ENCODE measurements at places on chromosomes 11 and 22. TPM values are rescaled to one million over a fixed set of nuclear protein-coding genes. Genes with fewer than 3 reads are reported as not detected.

The OR4D5 gene
- total RNA-seq: not detected

DNA sequence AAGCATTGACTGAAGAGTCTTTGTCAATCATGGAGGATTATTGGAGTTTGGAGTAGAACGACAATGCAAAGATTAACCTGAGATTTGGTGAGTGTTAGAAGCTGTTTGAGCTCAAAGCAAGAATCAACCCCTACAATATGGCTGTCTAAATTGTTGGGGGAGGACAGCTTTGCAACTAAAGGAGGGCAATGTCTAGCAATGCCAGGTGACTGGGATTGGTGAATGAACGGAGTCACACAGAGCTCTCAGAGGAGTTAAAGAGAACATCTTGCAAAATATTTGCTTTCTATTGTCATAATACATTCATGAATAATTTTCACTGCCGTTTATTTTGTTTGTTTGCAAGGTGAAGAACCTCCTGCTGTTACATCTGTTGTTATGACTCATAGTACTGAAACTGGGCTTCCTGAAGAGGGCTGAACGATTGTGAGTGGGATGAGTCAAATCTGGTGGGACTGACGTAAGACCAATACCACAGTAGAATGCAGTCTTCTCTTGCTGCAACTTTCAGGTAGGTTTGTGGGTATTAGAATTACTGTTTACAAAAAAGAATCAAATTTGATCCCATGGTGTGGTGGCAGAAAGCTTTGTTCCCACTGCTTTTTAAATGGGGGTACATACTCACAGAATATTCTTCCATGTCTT, 281.9 kb downstream of the CADM1 start:
- H3K4me1 ChIP-seq: peaks cover 4% of the 10 kb centered on the region
- H3K4me3 ChIP-seq: no peak overlapping the region
- H3K27me3 ChIP-seq: peaks cover 2% of the 10 kb centered on the region
- no peak overlapping the region for H3K27ac ChIP-seq

The HOATZ gene
- not detected for total RNA-seq

The KCNQ1 gene
- total RNA-seq: not detected

The PRCP gene
- 67.5 TPM for total RNA-seq

DNA sequence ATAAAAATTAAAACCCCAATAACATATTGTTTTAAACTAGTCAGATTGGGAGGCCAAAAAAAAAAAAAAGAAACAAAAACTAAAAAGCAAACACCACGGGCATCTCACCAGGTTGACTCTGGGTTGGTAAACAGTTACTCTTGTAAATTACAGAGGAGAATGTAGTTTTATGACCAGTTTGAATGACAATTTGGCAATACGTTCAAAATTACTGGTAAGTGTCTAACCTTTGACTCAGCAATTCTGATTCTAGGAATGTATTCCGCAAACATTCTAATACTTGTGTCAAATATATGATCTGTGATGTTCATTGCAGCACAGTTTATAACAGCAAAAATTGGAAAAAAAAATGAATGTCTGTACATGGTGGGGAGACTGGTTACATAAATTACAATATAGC, 1376.0 kb downstream of the TBC1D22A start:
- DNase-seq: no peak
- H3K27ac ChIP-seq: no peak overlapping the region
- no peak overlapping the region for H3K4me3 ChIP-seq
- no peaks in the 10 kb centered on the region for H3K27me3 ChIP-seq
- H3K36me3 ChIP-seq: no peaks in the 10 kb centered on the region
- H3K4me1 ChIP-seq: no peaks in the 10 kb centered on the region

DNA sequence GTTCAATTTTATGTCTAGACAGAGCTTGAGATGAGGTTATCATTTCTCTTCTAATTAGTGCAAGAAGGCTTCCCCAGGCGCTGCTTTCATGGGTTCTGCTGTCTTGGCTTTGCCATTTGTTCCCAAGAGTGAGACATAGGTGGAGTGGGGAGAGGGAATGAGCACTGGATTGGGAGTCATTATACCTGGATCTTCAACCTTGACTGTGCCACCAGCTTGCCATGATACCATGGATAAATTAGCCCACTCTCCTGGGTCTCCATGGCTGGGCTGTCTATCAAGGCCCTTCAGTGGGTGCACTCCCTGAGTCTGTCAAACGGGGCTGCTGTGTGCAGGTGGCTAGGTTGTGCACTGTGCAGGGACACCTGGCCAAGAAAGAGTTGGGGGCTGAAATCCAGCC, 15.6 kb upstream of the NECTIN1 start:
- H3K27ac ChIP-seq: no peak overlapping the region
- H3K4me3 ChIP-seq: no peak overlapping the region
- no peaks in the 10 kb centered on the region for H3K4me1 ChIP-seq
- H3K27me3 ChIP-seq: peaks cover 44% of the 10 kb centered on the region
- DNase-seq: peak; percentile 47
- H3K36me3 ChIP-seq: no peaks in the 10 kb centered on the region

- no peak for DNase-seq
- H3K27ac ChIP-seq: no peak overlapping the region
- peaks cover 3% of the 10 kb centered on the region for H3K4me1 ChIP-seq
- H3K27me3 ChIP-seq: peaks cover 11% of the 10 kb centered on the region
Observed at GRCh38 chr11:45543808-45544422, 121.5 kb downstream of the CHST1 start.

The APOBEC3B gene
- 0.36 TPM for total RNA-seq

GRCh38 chr22:23256986-23257888, 76.9 kb downstream of the BCR start:
- peak; percentile 95 for DNase-seq
- H3K4me1 ChIP-seq: peaks cover 4% of the 10 kb centered on the region
- peaks cover 6% of the 10 kb centered on the region for H3K36me3 ChIP-seq

DNA sequence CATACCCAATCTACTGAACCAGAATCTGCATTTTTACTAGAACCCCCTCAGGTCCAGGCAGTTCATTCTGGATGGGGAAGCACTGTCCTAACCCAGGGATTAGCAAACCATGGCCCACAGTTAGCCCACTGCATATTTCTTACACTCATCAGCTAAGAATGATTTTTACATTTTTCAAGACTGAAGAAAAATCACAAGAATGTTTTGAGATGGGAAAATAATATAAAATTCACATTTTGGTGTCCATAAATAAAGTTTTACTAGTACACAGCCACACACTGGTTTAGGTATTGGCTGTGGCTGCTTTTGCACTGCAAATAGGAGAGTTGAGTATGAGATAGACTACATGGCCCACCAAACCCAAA, 59.4 kb downstream of the PPFIBP2 start:
- peaks cover 66% of the 10 kb centered on the region for H3K4me1 ChIP-seq
- H3K27ac ChIP-seq: peak overlapping the region; percentile 24
- no peak overlapping the region for H3K4me3 ChIP-seq
- no peaks in the 10 kb centered on the region for H3K36me3 ChIP-seq
- no peak for DNase-seq
- no peaks in the 10 kb centered on the region for H3K27me3 ChIP-seq

GRCh38 chr11:30509364-30509763, 76.8 kb downstream of the MPPED2 start:
- H3K36me3 ChIP-seq: no peaks in the 10 kb centered on the region
- no peak overlapping the region for H3K4me3 ChIP-seq
- no peaks in the 10 kb centered on the region for H3K27me3 ChIP-seq
- no peak overlapping the region for H3K27ac ChIP-seq
- H3K4me1 ChIP-seq: no peaks in the 10 kb centered on the region

- DNase-seq: no peak
- H3K27me3 ChIP-seq: no peaks in the 10 kb centered on the region
- H3K4me1 ChIP-seq: no peaks in the 10 kb centered on the region
- H3K4me3 ChIP-seq: no peak overlapping the region
- H3K27ac ChIP-seq: no peak overlapping the region
- no peaks in the 10 kb centered on the region for H3K36me3 ChIP-seq
Observed at GRCh38 chr11:115390441-115390840, 113.8 kb downstream of the CADM1 start.

The APOC3 gene
- total RNA-seq: not detected

DNA sequence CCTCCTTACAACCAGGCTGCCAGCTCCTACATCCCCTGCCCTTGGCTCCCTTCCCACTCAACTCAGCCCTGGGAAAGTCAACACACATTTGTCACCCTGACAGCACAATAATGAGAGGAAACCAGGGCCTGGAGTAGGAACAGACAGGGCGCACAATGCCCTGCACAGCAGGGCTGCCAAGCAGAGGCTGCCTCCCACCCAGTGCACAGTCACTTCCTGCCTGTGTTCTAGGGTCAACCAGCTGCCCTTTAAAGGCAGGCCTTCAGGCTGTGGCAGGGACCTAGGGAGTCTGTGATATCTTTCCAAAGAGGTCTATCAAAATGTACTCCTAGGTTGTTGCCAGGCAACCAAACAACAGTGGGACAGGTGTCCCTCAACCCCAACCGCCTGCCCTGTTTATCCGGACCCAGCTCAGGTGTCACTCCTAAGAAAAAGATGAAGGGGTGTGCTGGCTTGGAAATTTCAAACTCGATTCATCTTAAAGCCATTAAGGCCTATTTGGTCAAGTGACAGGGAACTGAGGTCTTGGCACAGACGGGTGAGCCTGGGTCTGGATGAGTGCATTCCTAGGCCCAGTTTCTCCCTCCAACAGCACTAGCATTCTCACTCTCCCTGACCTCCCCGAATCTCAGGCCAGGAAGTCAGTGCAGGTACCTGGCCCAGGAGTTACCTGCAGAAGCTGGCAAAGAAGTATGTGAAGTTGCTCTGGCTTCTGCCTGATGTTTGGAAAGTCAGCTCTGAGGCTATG, 110.3 kb upstream of the PITPNB start:
- no peaks in the 10 kb centered on the region for H3K36me3 ChIP-seq
- H3K27ac ChIP-seq: no peak overlapping the region
- no peaks in the 10 kb centered on the region for H3K27me3 ChIP-seq

The CHRM4 gene
- 0.36 TPM for total RNA-seq
